Omental fat pad (tissue), 4 donors: ENCODE measurements at places on chromosomes 3 and 15.

DNA sequence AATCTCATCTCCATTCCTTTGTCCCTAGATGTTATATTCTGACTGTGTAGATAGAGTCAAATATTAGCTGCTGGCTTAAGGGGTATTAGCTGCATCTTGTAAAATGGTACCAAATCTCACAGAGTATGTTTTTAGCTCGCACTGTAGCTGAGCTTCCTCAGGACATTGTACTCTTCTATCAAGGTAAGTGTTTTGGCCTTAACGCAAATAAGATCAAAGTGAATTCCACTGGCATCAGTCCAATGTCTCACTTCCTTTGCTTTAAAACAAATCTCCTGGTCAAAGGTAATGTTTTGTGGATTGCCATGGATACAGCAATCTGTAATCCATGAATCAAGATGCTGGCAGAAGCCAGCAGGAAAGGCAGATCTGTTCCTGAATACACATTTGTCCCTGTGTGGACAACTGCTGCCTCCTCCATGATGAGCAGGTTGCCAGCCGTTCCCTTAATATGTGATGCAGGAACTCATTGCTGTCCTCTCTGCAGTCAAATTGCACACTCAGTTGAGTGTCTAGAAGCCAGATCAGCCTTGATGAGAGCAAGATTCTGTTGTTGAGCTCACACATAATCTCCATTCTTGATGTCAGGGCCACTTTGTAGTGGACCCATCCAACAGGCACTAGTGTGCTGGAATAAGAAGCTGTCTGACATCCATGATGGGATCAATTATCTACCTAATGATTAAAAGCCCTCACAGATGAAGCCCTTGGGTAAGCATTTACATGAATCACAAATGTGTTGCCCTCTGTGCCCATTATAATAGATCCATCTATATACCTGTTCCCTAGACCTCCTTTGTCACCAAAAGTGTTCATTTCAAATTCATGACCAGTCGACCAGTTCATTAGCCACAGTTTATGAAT is 96.6 kb upstream of the AGTR1 start:
- DNase-seq = no peak

- DNase-seq = no peak
These were observed 2.5 kb downstream of the KLHL25 start for GRCh38 chr15:85792102-85792731.

GRCh38 chr3:187858041-187858440 is 112.8 kb upstream of the BCL6 start:
- DNase-seq = no peak

DNA sequence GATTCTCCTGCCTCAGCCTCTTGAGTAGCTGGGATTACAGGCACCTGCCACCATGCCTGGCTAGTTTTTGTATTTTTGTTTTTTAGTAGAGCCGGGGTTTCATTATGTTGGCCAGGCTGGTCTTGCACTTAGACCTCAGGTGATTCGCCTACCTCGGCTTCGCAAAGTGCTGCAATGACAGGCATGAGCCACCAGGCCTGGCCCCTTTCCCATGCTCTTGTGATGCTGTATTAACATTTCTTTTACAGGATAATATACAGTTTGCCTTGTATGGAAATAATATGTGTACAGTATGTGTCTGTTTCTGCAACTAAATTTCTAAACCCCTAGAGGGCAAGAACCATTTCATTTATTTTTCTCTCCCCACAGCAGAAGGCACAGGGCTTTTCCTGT is 37.8 kb downstream of the SCG5 start:
- no peak for DNase-seq

DNA sequence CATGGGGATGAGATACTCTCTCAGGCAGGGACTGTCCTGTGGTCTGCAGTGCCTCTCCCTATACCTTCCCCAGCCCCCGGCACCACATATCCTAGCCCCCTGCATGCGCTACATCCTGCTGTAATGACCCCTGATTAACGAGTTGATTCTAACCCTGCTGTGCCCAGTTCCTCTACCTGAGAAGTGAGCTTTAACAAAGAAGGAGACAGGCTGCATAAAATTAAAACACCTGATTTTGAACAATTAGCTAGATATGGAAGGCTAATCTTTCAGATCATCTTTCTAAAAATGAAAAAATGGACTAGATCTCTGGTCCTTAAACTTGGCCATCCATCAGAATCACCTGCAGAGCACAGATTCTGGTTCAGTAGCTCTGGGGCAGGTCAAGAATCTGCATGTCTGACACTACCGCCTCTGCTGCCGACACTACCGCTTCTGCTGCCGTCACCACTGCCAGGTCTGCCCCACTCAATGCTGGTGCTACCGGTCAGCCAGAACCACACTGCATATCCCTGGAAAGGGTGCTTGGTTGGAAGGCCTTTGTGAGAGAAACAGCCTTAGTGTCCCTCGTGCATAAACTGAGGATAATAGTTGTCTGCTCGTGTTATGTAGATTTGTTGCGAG is 33.6 kb upstream of the ZBTB38 start:
- DNase-seq = no peak

- no peak for DNase-seq
These were observed 292.5 kb upstream of the SATB1 start for GRCh38 chr3:18717598-18717997.

DNA sequence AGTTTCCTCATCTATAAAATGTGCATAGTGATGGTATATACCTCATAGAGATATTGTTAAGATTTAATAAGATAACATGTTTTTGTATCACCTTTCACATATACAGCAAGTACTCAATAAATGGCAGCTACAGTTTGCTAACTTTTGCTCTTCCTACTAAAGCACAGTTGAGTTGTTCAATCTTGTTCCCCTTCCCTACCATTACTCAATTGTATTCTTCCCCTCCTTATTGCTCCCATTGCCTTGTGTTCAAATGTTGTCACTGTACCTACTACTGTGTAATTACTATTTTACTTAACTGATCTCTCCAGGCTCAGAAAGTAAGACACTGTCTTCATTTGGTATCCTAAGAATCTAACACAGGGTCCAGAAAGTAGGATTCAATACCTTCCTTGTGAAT is 5.5 kb downstream of the CD47 start:
- no peak for DNase-seq

DNA sequence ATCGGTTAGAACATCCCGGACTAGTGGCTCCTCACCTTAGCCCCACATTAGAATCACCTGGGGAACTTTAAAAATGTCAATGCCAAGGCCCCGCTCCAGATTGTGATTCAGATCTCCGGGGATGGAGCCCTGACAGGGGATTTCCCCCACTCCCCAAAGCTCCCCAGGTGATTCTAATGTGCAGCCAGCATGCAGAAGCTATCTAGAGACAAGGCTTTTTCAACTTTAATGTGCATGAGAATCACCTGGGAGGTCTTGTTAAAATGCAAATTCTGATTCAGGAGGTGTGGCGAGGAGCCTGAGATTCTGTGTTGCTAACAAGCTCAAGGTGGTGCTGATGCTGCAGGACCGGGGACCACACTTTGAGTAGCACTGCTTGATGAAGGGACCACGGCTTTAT is 156.7 kb downstream of the RAB11A start:
- no peak for DNase-seq

DNA sequence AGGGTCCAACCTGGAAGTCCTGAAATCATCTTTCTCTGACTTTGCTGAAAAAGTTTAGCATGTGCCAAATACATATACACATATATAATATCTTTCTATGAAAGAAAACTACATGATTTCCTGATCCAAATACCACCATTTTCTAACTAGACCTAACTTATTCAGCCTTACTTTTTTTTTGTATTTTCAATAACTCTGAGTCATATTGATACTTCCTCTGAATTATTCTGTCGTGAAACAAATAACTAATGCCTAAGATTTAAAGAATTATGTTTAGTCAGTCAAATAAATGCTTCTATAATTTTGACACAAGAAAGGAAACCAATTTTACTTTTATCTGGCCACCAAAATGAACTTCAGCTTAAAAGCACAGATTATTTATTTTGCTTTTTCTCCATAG is 760.2 kb upstream of the GBE1 start:
- no peak for DNase-seq

DNA sequence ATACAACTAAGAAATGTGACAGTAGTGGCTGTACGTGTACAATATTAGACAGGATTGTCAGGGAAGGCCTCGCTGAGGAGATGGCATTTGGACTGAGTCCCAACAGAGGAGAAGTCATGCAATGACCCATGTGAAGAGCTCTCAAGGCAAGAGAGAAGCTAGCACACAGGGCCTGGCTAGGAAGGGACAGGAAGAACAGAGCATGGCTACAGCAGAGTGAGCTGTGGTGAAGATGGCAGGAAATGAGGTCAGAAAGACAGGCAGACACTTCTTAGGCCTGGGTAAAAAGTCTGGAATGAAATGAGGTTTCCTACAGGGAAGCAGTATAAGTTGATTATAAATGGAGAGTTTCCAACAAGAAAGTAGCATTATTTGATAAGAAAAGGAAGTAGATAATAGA is 33.2 kb upstream of the LEKR1 start:
- DNase-seq = no peak
